Dorsolateral prefrontal cortex (tissue), 122 donors: ENCODE measurements at places on chromosomes 3 and 15. TPM values are rescaled to one million over a fixed set of nuclear protein-coding genes. Genes with fewer than 3 reads are reported as not detected.

DNA sequence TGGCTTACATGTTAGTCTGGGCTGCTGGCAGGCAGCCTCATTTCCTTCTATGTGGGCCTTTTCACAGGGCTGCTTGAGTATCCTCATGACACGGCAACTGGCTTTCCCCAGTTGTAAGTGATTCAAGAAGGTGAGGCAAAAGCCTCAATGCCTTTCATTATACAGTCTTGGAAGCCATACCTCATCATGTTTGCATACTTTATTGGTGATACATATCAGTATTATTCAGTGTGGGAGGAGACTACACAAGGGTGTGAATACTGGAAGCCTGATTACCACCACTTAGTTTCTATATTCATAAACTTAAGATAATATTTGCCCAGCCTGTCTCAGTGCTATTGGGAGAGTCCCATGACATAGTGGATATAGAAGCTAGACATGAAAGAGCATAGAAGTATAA lies 346.8 kb downstream of the SOX2 start:
- no peak for DNase-seq

GRCh38 chr3:115651087-115651486 lies 27.8 kb downstream of the GAP43 start:
- no peak for DNase-seq

DNA sequence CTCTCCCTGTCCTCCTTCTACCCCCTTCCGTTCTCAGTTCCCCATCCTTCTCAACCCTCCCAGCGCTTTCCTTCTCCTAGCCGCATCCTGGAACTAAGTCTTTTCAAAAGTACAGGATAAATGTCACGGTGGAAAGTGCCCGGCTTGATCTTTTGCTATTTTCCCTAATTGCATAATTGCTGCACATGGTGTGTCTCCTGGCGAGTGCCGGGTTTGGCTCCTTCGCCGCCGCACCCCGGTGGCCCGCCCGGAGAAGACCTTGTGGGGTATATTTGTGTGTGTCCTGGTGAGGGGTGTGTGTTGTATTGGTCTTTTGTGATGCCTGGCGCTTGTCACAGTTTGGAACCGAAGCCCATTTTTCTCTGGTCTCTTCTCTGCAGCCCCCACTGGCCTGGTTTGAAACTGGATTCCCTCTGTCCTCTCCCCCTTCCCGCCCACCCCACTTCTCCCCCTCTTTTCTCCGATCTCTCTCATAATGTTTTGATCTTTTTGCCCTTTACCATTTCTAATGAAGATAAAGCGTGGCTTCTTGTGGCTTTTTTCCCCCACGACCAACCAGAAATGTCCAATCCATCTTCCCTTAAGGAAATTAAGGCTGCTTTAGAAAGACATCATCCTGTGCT lies 692 bp downstream of the UBE2E2 start:
- DNase-seq = peak; percentile 53

DNA sequence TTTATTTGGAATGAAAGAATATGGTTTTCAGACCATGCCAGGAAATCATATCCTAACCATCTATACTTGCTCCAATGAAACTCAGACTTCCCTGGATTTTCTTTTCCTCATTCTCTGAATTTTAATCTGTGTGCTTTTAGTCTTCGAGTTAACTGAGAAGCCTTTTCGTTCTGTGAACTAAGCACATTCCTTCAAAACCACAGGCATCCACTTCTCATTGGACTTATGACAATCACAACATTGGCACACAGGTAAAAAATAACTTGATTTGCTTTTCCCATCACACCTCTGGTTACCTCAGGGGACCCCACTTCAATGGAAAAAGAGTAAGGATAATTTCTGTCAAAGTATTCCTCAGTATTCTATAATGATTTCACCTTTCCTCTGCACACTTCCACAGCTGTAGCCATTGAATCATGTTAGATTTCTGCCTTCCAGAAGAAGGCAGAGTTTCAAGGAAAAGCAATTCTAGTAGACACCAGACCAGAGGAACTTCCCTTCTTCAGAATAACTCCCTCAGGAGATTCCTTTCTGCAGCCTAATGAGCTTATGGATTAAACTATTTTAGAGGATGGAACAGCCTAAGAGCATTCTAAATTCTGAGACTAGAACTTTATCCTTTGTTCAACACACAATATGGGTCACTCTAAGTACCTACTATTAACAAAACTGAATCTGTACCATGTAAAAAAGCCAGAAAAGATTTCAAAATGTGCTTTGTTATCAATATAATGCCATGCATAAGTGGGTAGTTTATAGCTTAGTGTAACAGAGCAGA lies 15.9 kb downstream of the COMMD2 start:
- no peak for DNase-seq

GRCh38 chr3:8529738-8530525 lies 28.3 kb downstream of the LMCD1 start:
- no peak for DNase-seq

DNA sequence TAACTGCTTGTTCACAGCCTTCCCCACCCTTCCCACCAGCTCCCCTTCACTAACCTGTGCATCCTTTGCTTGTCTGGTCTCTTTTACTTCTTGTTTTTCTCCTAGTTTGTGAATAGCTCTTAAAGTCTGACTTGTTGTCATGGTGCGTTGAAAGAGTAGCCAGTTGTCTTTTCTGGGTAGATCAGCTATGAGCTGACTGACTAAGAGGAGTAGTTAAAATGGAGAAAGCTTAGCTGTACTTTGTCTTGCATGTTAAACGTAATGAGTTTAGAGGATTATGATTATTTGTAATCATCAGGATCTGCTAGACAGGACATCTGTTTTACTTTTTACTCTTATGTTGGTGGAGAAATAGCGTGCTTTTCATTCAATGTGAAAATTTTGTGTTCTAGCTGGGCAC lies 35.9 kb downstream of the ATP2C1 start:
- DNase-seq = no peak

DNA sequence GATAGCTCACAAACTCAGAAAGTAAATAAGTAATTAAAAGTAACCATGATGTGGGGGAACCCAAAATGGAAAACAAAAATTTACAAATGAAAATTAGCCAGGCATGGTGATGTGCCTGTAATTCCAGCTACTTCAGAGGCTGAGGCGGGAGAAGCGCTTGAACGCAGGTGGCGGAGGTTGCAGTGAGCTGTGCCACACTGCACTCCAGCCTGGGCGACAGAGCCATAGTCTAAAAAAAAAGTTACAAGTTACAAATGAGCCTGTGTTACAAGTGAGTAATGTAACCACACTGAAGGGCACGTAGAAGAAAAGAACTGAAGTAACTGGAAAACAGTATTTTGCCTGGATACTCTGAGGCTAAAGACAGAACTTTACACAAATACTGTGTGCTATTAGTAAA lies 11.3 kb downstream of the EXOSC7 start:
- DNase-seq = no peak

DNA sequence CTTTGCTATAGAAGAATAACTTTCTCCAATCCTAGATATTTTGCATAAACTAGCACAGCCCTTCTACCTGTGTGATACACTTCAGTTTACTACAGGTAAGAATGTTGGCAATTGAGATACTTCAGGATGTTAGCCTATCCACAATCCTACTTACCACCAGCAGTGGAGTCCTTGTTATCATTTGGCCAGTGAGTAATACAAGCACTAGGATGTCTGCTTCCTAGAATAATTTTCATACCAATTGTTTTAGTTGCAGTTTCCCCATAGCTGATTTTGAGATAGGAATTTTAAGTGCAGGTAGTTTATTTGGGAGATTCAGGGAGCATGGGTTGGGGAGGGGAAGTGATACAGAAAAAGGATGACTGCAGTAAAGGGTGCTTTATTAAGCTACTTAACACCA lies 147.2 kb downstream of the EPHA6 start:
- no peak for DNase-seq

DNA sequence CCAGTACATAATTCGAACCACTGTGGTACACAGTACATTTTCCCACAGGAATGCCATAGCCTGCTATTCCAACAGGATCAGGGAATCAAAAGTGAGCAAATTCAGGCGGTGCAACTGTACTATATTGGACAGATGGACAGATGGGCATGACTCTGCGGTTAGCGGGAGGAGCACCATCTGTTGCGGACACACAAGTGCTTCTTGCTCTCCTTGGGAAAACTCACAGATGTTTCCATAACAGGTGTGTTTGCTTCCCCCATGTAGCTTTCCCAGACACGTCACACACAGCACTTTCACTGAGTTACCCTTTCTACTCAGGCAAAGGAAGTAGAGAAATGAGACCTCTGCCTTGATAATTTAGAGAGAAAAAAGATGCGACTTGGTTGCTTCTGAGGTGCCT lies 325.1 kb upstream of the THBS1 start:
- no peak for DNase-seq

DNA sequence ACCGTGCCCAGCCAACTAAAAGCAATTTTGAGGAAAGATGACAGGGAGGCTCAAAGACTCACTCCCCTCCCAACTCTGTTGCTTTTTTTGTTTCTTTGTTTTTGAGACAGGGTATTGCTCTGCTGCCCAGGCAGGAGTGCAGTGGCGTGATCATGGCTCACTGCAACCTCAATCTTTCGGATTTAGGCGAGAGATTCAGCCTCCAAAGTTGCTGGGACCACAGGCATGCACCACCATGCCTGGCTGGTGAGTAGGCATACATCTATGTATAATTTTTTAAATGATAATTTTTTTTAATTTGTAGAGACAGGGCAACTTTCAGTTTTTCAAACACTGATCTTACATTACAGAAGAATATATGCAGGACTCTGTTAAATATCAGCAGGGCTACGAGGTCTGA lies 15.8 kb upstream of the THUMPD3 start:
- no peak for DNase-seq

GRCh38 chr3:136346486-136346885 lies 96.3 kb downstream of the PCCB start:
- DNase-seq = no peak

- DNase-seq = no peak
Observed at GRCh38 chr3:60250810-60251209, 1000.4 kb downstream of the FHIT start.

Gene MOBP
- 207 TPM for total RNA-seq

Gene LYZL4
- 0.78 TPM for total RNA-seq

Gene WDR5B
- total RNA-seq = 4.4 TPM

Gene TIMP4
- total RNA-seq = 7.5 TPM
